Stimulated activated CD4-positive, alpha-beta T cell treated with anti-CD3 and anti-CD28 coated beads, TNF-alpha, amount 100 ng/mL, for 24 hours (primary cell): ENCODE measurements at places on chromosomes 6 and 20.
A peak's percentile ranks its signal among the peaks of the same experiment; 100 is the strongest.

DNA sequence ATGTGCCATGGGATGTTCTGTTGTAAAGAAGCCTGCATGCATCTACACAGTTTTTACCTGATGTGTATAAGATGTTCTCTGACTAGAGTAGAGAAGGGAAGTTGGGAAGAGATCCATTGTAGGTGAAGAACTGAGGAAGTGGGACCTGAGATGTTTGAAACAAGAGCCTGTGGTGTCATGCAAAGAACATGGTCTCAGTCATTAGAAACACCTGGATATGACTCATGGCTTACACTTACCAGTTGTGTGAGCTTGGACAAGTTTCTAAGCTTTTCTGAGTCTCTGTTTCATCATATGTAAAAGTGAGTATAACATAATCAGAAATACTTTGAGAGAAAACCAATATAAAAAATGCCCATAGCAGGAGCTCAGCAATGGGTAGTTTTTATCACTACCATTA, 51.9 kb upstream of the SEC63 start:
- no peak for DNase-seq

- DNase-seq: no peak
These were observed 39.4 kb downstream of the RREB1 start for GRCh38 chr6:7147051-7147671.

DNA sequence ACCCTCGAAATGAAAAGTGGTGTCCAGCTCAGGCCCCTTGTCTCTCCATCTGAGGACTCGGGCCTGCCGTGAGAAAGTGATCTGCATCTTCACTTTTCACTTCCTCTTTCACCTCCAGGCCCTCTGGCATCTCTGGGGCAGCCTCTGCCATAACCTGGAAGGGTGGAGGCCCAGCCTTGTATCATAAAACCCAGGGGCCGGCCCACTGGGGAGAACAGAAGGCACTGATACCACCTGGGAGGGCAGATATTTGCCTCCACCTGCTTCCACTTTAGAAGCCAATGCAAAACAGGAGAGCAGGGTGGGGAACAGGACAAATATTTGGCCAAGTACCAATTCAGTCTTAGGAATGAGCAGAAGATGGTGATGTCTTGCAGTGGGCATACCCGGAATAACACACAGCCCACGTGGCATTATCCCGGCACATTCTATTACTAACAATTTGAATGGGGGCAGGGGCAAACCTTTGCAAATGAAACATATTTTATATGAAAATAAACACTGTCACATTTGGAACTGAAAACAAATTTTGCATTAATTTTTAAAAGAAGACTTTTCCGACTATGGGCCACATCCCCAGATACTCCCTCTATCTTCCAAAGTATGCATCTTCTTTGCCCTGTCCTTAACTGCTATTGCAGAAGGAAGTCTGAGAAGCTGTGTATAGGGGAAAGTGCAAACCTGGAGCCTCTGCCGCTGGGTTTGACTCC, 69.2 kb upstream of the TBC1D7 start:
- DNase-seq: no peak

GRCh38 chr6:1613346-1613687, 3.6 kb downstream of the FOXC1 start:
- no peak for DNase-seq

- peak; percentile 63 for DNase-seq
These were observed 25.4 kb upstream of the ASIP start for GRCh38 chr20:34215711-34216381.

GRCh38 chr6:38353310-38354036, 286.3 kb downstream of the BTBD9 start:
- DNase-seq: no peak

- no peak for DNase-seq
These were observed 24.6 kb downstream of the PRSS35 start for GRCh38 chr6:83536647-83537589.

GRCh38 chr6:12522347-12522746, 194.2 kb upstream of the PHACTR1 start:
- no peak for DNase-seq

GRCh38 chr20:17177341-17177740, 49.5 kb upstream of the PCSK2 start:
- DNase-seq: no peak

DNA sequence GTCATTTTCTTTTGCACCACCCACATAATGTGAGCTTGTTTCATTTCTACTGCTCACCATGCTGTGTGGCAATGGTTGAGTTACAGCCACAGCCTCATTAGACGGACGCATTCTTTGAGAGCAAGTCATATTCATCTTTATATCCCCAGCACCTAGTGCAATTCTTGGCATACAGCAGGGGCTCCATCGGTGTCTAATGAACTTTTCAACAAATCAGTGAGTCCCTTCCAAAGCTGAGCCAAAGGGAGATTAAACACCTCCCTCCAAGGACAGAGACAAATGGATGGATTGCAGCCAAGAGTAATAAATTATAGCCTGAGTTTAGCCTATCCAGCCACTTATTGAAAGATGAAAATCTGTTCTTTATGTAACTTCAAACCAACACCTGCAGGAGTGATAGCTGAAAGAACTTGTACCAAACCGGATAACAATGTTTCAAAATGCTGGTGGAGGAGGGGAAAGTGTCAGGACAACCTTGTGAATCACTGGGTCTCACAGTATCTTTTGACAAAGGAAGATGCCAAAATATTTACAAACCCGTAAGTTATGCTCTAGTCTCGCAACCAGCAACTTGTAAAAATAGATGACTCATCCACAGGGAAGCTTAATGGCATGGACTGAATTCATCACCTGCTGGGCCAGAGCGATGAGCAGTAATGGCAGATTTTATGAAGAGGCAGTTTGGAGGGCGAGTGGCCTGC, 139.0 kb downstream of the PXDC1 start:
- no peak for DNase-seq

- no peak for DNase-seq
These were observed 120.6 kb downstream of the TBX18 start for GRCh38 chr6:84643778-84644177.

- no peak for DNase-seq
These were observed 6.3 kb upstream of the ZNF76 start for GRCh38 chr6:35253249-35253648.

GRCh38 chr6:119728220-119728750, 378.7 kb upstream of the MAN1A1 start:
- no peak for DNase-seq

GRCh38 chr20:57813509-57814269, 103.9 kb upstream of the PMEPA1 start:
- no peak for DNase-seq

GRCh38 chr20:33005908-33006775, 1.4 kb upstream of the BPIFB2 start:
- DNase-seq: no peak

DNA sequence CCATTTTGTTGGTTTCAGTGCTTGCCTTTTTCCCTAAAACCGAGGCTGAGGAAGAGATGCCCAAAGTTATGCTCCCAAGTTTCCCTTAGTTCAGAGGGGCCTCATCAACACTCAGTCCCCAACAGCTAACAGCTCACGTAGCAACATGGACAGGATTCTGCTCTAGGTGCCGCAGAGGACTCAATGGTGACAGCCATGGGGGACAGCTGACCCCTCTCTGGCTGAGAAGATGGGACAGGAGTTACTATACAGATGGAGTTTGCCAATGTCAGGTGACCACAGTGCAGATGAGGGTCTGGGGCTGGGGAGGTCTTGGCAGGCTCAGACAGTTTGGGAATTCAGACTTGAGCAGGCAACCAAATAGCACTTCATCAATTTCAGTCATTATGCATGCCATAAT, 67.3 kb downstream of the NPEPL1 start:
- no peak for DNase-seq

DNA sequence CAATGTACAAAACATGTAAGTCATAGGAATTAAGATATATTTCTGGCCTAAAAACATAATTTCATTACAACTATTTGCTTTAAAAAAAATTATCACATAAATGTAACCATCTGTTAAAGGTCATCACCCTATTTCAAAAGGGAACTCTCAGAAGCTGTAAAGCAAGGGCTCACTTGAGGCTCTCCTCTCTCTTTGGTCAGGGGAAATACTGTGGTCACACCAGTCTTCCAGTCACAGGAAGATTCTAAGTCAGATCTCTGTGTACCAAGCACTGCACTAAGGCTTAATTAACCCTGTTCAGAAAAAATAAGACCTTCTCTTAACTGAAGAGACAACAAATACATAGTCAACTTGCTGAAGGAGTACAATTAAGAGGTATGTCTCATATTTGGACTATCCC, 75.6 kb downstream of the MMS22L start:
- DNase-seq: no peak

GRCh38 chr6:157728183-157728881, 94.7 kb upstream of the SNX9 start:
- DNase-seq: no peak

GRCh38 chr6:157614026-157614568, 208.9 kb upstream of the SNX9 start:
- DNase-seq: no peak

GRCh38 chr20:46463852-46464251, 49.5 kb downstream of the ZNF334 start:
- no peak for DNase-seq
